Peyer's patch (tissue), 4 donors: ENCODE measurements at places on chromosomes 1 and 21. TPM values are rescaled to one million over a fixed set of nuclear protein-coding genes. Genes with fewer than 3 reads are reported as not detected.
A peak's percentile ranks its signal among the peaks of the same experiment; 100 is the strongest.

DNA sequence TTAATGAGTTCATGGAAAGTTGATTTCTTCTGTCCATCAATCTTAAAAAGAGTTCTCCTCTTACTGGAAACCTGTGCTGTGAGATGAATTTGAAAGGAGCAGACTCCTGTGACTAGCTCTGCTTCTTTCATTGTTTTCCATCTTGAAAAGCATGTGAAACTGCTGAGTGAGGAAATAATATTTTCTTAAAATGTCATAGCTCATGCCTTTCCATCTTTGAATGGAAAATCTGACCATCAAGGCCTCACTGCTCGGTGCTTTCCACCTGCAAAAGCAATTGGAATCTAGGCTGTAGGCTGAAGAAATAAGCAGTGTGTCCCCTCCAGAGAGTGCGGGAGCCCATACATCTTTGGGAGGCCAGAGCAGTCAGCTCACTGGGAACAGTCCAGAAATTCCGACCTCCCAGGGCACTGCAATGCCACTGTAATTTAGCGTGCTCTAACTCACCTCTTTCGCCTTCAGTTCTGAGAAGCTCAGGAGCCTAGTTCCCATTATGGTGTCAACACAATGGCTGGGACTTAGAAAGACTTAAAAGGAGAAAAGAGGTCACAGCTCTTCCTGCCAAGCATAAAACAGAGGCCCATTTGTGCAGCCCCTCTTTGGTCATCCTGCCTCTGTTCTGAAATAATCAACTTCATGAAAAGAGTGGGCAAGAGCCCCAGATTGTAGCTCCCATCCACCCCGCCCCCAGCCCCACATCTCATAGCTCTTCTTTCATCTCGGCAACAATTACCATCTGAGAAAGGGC, 50.4 kb upstream of the F3 start:
- no peak for DNase-seq

GRCh38 chr1:24018611-24019580, 38.8 kb upstream of the SRSF10 start:
- DNase-seq = peak; percentile 94

- no peak for DNase-seq
Measured at GRCh38 chr21:45644041-45644906, 749 bp downstream of the PCBP3 start.

GRCh38 chr1:65260851-65261473, 48.4 kb upstream of the DNAJC6 start:
- DNase-seq = no peak

- DNase-seq = no peak
Measured at GRCh38 chr1:205345761-205346160, 11.0 kb downstream of the KLHDC8A start.

DNA sequence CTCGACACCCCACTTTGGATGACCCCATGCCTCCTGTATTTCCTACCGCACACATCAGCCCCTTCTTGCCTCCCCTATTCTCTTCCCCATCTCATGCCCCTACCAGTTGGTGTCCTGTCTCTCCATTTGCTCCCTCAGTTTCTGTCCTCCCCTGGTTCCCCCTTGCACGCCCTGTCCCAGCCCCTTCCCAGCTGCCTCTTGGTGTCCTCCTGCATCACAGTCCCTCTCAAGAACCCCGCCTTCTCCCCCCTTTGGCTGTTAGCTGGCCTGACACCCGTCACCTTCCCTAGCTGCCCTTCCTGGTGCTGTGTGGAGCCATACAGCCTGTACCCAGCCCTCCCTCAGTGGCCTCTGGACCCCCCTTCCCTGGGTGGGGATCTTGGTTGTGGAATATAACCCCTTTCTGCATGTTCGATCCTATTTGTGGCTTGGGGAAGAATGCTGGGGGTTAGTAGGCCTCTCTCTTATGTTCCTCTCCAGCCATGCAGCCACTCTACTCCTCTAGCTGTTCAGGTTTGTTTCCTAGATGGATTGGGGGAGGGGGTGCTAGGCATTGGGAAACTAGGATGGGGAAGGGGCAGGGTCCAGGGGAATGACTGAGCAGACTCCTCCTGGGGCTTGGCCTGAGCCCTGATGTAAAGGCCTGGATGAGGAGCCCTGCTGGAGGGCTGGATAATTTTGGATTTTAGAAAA, 41.4 kb upstream of the NFASC start:
- DNase-seq = peak; percentile 31

DNA sequence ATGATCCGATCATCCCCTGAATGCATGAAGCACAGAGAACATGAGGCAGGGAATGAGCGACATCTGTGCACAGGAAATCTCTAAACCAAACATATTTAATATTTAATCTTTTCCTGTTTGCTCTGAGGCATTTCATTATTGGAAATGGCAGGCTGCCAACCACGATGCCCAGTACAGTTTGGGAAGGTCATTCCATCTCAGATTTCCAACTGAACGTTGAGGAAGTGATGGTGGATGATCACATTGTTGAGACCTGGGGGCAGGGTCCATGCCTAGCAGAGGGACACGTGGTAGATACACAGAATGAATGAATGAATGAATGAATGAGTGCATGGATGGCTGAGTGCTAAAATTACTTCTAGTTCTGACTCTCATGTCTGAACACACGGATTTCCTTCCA, 15.9 kb upstream of the FASLG start:
- no peak for DNase-seq

The SELP gene
- 8.3 TPM for total RNA-seq

The KCNJ6 gene
- total RNA-seq = 0.83 TPM
